AG04450 (cell line): ENCODE measurements at places on chromosomes 11 and 22.

DNA sequence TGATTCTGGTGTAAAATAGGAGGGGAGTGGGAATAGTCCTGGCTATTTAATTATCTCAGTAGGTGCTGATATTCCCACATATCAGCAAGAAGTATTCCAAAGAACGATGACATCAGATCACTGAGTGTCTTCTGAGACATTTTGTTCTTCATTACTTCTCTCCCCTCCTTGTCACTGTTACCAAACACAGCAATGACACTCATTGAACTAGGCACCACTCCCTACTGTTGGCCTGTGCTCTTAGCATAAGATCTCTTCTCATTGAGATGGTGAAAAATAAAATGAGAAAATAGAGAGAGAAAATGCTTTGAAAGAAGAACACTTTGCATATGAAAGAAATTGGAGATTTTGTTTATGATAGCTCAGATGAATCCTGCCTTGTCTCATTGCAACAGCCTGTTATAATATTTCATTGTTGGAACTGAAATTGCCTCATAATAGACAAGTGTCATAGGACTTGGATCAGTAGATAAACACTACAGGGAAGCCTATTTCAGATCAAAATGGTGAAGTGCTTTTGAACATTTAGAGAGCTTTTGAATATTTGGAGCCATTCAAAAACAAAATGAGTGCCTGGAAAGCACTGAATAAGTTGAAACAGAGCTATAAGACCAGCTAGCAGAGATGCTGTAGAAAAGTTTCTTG lies 11.3 kb upstream of the ETS1 start:
- DNase-seq = no peak

GRCh38 chr11:102168481-102168880 lies 58.2 kb downstream of the YAP1 start:
- DNase-seq = no peak

DNA sequence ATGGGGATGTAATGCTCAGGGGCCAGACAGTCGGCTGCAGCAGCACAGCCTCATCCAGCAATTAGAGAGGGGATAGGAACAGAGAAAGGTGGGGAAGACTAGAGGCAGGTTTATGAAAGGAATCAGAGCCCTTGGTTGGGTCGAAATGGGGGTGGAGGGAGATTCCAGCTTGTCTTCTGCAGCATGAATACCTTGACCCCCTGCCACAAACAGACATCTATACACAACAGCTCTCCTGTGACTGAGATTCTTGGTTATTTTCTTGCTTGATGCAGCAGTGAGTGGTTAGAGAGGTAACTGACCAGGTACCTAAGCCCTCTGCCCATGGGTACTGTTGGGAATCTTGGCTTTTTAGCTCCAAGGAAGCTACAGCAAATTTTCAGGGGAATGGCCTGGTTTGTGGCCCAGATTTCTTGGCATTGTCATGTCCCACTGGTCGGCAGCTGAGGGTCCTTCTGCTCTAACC lies at the start of gene TRIM49D1:
TSS of gene TRIM49D1 (minus strand) at position 51 of the 466 bp plus-strand sequence. CDS start 4,535 bp downstream, outside the sequence.
- no peak for DNase-seq

- no peak for DNase-seq
These were observed 234.7 kb downstream of the BRD1 start for GRCh38 chr22:49592780-49593501.

GRCh38 chr11:20617346-20618005 lies 18.1 kb downstream of the SLC6A5 start:
- no peak for DNase-seq
